AG20443 (cell line): ENCODE measurements at places on chromosomes 7 and 10.

GRCh38 chr7:106874076-106874475, 9.0 kb downstream of the PIK3CG start:
- no peak for DNase-seq

DNA sequence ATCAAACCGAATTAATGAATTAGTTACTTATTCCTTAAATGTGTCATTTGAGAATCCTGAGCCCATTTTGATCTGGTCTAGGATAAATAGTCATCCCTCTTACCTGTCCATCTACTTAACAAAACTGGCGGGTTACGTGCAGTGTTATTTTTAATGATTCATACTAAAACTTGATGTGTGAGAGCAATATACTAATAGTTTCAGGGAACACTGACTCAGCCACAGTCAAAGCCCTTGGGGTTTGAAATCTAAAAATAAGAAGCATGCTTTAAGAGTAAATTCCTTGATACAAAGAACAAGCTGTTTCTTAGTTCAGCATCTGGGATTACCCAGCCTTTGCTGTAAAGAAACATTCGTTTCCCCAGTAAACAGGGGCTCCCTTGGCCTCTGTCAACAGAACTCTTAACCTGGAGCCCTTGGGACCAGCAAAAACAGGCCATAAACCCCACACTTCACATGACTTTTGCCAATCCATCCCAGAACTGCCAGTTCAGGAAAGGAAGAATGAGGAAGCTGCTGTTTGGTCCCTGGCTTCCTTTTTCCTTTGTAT, 370.6 kb upstream of the IGFBP3 start:
- DNase-seq, result peak; percentile 61

DNA sequence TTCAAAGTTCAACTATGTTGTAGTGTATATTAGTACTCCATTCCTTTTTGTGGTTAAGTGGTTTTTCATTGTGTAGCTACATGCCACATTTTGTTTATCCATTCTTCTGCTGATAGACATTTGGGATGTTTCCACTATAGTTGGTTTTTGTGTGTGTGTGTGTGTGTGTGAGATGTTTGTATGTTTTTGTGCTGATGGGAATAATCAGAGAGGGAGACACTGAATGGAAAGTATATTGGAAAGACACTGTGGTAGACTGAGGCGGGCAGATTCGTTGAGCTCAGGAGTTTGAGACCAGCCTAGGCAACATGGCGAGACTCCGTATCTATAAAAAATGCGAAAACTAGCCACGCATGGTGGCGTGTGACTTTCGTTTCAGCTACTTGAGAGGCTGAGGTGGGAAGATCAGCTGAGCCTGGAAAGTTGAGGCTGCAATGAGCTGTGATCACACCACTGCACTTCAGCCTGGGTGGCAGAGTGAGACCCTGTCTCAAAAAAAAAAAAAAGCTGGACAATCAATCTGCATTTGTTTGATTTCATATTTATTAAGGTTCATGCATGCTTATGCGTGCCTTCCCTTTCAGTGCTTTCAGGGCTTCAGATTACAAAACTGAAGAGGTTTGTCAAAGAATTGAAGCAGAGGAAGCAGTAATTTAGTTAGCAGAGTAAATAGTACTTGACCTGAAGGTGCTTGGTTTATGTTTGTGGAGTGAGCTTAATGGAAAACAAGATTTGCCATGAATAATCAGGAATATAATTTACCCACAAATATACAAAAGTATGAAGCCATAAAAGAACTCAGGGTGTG, 14.7 kb downstream of the SEC24C start:
- DNase-seq, result no peak

- no peak for DNase-seq
Measured at GRCh38 chr7:93016681-93017381, 100.9 kb downstream of the SAMD9 start.

DNA sequence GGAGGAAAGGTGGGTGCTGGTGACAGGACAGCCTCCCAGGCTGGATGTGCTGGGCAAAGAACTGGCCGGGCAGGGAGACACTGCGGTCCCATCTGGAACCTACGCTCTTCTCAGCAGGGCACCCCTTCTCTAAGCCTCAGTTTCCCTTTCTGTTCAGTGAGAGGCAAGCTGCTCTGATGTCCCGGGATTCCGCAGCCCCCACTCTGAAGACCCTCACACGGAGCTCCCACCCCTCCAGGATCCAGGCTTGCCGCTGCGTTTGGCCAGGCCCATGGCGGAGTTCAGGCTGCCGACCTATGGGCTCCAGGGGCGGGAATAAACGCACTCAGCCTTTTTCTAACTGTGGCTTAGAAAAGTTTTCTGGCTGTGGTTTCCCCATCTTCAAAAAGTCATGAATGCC, 10.2 kb upstream of the INTS1 start:
- DNase-seq, result no peak

DNA sequence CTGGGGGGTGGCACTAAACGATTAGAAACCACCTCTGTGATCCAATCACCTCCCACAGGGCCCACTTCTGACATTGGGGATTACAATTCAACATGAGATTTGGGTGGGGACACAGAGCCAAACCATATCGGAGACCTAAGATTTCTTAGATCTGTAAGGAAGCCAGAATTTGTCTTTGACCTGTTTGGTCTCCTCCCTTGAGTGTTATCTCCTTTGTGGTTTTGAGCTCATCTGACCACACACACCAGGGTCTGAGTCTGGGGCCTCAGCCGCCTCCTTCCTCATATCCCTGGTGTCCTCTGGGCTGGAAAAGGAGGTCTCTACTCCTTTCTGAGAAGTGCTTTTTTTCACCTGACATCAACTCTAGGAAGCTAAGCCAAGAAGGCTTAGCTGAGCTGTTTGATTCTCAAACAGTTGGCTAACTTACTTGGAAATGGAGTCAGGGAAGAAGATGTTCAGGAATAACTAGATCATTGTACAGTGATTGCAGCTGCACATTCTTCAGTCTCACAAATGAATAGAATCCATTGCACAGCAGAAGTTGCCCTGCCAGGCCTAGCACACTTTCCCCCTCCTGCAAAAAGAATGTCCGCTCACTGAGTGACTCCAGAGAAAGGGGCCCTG, 167.4 kb downstream of the ARHGAP21 start:
- DNase-seq, result no peak

- no peak for DNase-seq
Measured at GRCh38 chr10:15300697-15301096, 70.4 kb downstream of the FAM171A1 start.

DNA sequence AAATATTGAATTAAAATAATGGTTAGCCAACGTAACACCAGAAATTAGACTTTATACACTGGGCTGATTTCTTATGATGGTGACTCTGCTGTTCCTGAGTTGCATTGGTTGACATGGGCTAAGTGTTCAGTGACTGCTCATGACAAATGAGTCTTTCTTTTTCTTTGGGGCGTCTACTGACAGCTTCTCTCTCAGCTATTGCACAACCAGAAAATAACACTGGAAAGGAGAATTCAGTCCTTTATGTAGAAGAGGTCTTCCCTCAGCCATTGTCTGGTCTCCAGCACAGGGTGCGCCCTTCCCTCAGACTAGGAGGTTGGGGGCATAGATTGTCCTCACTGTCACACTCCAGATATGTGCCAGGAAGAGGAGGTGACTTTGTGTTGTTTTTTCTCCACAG, 21.6 kb downstream of the PNLIP start:
- no peak for DNase-seq

- DNase-seq, result no peak
Measured at GRCh38 chr7:112500619-112501018, 19.8 kb downstream of the LSMEM1 start.

DNA sequence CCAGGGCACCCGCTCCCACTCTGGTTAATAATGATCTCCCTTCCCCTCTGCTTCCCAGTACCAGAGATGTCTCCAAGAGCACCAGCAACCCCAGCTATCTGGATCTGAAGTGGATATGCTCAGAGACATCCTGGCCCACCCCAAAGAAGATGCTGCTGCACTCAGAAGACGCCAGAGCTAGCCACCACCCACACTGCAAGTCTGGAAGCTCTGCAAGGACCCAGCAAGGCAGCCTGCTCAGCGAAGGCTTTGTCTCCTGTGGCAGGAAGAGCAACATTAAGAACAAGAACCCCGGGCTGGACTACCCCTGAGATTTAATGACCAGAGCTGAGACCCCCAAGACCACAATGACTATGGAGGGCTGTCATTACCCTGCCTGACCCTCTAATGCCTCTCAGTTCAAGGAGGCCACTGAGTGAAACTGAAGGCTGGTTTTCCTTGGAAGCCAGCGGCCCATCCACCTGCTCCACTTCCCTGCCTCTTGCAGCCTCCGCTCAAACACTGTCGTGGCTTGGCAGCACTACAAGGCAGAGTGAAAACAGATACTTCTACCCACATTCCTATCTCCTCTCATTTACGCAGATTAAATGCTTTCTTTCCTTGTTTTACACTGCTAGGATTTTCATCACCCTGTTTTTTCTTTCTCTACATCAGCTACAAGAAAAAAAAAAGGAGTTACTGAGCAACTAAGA, 202.2 kb downstream of the SNX10 start:
- DNase-seq, result no peak

- peak; percentile 61 for DNase-seq
Measured at GRCh38 chr10:11595395-11595692, 16.1 kb downstream of the USP6NL start.

GRCh38 chr7:152673897-152674296, 2.0 kb downstream of the XRCC2 start:
- no peak for DNase-seq

DNA sequence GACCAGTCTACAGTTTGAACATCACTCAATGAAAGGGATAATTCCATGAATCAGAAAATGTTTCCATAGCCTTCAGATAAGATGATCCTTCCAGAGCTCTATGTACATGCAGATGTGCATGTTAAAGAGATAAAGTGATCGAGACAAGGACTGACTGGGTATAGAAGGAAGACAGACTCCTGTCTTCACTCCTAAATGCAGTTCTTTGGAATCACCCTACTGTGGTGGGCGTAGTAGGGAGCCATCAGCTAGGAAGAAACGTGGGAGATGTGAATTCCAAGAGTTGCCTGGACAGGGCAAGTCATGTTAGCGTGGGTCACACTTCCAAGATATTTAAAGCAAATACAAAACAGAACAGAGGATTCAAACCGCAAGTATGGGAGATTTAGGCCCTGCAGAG, 23.9 kb downstream of the LOXL4 start:
- DNase-seq, result no peak

GRCh38 chr10:3776796-3777571, 8.0 kb downstream of the KLF6 start:
- peak; percentile 40 for DNase-seq

DNA sequence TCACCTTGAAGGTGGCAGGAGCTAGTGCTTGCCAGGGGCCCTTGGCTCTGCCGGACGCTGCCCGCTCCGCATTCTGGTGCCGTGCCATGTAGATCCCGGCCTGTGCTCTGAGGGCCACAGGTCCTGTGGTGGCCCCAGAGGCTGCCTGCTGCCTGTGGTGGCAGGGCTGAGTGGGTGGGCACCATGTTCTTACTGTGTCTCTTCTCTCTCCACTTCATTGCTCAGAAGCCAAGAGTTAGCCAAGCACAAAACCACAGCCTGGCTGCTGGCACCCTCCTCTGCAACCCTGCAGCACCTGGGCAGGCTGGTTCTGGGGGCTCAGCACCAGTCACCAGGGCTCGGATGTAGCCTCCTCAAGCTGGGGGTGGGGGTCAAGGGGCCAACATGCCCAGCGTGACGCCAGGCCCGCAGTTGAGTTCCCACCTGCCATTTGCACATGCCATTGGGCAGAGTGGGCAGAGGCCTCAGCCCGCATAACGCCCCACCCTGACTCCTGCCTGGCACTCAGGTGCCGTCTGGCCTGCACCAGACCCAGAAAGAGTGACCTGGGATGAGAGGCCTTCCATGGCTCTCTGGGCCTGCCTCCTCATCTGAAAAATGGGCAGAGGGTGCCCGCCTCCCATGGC, 16.3 kb downstream of the ZMIZ1 start:
- no peak for DNase-seq

DNA sequence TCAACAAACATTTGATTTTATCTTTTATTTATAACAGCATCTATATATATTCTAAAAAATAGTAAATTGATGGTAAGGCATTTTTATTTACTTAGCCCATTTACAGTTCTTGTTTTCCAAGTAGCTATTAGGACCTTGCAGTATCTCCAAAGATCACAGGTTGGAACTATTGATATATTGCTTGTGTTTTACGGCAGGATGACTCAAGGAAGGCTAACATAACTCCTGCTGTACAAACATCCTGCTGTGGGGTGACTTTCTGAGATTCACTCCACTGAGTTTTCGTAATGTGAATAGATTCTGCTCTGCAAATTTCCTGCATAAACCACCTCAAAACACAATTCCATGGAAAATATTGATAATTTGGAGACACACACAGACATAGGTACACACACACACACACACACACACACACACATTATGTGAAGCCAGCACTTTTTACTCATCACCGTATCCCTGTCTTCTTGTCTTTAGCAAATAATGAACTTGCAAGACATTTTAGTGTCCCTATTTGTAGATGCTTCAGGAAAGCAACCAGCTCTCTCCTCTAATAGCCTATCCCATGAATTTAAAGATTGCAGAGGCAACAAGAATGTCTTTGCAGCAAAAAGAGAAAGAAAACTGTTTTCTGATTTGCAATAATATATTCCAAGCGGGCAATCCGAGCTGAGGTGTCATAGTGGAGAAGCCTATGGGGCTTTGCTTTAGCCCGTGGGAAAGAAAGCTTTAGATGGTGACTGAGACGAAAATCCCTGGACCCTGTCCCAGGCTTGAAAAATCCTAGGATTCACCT, 722 bp downstream of the AGR2 start:
- DNase-seq, result no peak
